ENCODE measurements at places on chromosomes 3 and 15.

- no peak for DNase-seq
Observed at GRCh38 chr3:14389166-14389606, 13.2 kb upstream of the SLC6A6 start.

DNA sequence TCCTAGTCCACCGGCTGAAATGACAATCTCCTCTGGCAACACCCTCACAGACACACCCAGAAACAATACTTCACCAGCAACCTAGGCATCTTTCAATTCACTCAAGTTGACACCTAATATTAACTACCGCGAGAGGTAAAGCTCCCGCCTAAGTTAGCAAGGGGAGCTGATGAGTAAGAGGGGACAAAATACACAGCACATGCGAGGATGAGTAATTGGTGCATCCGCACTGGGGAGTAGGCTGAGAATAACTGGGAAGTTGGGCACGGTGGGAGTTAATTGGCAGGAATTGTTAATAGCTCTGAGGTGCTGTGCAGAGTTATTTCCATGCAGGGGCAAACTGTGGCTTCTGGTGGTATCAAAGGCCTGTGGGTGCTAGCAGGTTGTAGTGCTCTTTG is 14.5 kb upstream of the PLD1 start:
- DNase-seq = no peak

DNA sequence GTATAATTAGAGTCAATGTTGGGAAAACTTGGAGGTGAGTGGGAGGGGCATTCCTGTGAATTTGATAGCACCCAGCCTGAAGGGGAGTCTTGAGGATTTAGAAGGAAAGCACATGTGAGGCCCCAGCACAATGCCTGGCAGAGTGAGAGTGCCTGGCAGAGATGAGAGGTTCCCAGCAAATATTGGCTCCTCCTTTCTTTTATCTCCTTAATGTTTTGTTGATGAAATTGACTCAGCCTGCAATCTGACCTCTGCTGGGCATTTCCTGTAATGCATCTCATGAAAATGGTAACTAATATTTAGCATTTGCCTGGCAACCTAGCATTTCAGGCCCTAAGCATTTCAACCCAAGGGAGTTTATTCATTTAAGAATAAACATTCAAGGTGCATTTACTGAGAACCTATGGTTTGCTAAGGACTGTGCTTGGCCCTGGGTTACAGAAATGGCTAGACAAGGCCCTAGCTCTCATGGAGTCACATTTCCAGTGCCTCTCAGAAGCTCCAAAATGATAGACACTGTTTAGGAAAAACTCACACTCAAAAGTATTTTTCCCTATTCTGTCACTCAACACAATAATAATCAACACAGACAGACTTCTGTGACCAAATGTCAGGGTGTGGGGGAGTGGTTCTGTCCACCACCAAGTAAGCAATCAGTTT is 19.0 kb downstream of the PDHB start:
- DNase-seq = peak; percentile 86

DNA sequence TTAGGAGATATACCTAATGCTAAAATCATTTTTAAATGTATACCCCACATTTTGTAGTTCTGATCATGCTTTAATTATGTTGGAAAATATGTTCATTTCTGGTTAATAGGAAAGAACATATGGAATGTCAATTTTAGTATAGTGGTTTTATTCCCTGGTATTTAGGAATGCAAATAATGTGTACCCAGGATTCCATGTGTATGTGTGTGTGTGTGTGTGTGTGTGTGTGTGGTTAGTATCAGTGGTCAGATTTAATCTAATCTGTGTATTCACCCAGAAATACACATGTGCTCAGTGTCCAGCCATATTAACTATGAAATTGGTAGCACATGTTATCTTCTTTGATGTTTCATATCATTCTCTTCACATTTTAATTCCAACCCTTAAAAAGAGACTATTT is 233.5 kb upstream of the DCBLD2 start:
- DNase-seq = no peak

- no peak for DNase-seq
Observed at GRCh38 chr3:16547561-16548357, 34.3 kb upstream of the RFTN1 start.

DNA sequence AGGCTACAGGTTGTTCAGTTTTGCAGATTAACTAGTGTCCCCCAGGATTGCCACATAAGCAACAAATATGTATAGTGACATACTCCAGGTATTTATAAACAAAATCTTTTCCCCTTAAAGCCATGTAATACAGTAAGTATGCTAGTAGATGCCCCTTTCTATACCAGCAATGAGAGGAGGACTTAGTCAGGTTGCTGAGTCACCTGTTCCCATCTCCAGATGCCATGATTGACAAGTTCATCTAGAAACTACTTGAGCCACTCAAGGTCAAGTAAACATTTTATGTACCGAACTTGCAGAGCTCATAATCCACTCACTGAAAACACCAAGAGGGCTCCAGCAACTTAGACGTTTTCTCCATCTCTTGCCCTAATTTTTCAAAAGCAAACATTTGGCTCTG is 18.2 kb downstream of the SLC9A9 start:
- DNase-seq = no peak

DNA sequence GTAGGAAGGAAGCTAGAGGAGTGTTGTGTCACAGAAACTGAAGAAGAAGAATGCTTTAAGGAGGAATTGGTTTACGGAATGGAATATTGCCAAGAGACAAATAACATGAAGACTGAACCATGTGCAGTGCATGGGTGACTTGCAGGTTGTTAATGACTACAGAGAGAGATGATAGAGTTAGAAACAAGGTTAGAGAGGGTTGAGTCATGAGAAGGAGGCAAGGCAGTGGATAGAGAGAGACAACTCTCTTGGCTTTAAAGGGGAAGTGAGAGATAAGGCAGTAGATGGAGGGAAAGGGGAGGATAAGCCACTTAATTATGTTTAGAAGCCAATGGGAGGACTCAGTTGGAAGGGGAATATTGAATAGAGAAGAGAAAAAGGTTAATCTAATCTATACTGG is 119.3 kb upstream of the CCNL1 start:
- DNase-seq = no peak

DNA sequence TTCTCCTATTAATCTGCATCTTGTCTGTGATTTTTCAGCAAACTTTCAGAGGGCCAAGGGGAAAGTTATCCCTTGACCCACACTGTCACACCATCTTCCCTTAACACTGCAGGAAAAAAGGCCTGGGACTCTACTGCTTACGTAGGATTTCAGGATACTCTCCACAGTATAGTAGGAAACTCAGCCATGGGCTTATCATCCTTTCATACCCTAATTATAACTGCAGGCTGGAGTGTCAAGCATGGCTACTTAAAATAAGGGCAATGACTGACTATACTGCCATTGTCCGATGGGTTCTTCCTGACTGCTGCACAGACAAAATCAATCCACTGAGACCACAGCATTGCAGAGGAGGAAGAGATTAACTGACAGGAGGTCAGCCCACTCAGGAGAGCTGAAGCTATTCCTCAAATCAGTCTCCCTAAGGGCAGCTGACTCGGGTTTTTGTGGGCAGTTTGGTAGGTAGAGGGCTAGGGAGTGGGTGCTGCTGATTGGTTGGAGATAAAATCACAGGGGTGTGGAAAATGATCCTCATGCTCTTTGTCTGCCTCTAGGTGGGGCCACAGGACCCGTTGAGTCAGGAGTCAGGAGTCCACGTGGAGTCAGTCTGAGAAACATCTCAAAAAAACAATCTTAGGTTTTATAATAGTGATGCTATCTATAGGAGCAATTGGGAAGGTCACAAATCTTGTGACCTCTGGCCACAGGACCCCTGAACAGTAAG is 118.2 kb upstream of the STRIT1 start:
- no peak for DNase-seq

DNA sequence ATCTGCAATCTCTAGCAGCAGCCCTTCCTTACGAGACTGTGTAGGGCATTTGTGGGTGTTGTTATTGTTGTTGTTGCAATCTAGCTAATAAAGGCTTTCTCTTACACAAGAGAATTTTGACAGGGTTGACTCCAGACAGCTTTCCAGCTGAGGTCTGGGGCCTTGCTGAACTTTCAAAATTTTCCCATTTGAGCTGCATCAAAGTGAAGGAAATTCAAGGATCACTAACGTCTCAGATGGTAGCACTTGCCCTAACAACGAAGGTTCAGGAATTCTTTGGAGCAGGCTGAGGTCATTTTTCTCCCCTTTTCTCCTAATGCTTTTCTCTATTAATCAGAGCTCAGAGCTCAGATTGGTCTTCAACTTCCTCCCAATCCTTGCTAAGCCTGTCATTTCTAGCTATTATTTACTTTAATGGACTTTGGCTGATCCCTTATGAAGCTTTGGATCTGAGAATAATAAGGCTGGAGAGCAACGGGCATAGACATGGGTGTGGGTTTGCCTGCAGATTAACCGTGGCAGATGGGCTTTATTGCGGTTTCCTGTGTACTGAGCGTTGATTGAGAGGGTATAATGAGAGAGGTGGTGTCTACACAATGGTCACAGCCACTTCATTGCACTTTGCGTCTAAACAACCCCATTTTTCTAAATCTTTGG is 614.0 kb upstream of the AGTR1 start:
- no peak for DNase-seq

DNA sequence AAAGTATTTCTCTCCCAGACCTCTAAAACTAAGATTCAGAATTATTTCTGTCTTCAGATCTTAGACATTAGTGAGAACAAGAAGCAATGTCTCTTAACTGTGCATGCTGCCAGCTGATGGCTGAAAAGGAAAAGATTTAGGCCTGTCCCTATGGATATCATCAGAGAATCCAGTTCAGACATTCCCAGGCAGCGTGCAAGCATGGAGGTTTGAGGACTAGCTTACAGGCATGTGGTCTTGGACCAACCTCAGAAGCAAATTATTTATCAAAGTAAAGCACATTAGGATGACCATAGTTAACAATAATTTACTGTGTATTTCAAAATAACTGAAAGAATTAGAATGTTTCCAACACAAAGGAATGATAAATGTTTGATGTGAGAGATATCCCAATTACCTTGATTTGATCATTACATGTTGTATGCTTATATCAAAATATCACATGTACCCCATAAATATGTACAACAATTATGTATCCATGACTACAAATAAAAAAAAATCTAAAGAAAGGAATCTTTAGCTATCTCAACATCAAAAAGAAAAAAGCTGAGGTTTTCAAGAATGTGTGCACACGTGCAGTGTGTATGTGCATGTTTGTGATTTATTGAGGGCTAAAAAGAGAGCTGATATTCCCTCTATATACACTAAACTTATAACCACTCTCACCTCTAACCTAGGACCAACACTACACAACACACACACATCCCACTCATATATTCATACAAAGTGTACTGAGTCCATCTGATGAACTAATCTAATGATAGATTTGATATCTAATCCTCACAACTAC is 108.9 kb upstream of the THBS1 start:
- no peak for DNase-seq

- DNase-seq = no peak
Observed at GRCh38 chr3:141875893-141876380, 506 bp upstream of the ATP1B3 start.

- no peak for DNase-seq
Observed at GRCh38 chr3:84292128-84292527, 666.7 kb upstream of the CADM2 start.

GRCh38 chr3:100088735-100089368 is 25.4 kb downstream of the FILIP1L start:
- DNase-seq = no peak

DNA sequence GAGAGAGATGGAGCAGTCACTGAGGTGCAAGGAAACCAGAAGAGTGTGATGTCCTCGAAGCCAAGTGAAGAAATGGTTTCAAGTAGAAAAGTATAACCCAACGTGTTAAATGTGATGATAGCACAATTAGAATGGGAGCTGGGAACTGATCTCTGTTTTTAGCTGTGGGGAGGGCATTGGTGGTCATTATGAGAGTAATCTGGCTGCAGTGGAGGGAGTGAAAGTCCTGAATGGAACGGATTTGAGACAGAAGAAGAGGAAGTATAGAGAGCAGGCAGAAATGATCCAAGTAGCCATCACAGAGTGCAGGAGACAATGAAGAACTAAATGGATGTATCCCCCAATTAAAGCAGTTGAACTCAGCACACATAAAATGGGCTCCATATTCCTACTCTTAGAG is 235.3 kb downstream of the IGSF11 start:
- DNase-seq = no peak

- no peak for DNase-seq
Observed at GRCh38 chr3:120170223-120170622, 76.0 kb upstream of the GSK3B start.

- no peak for DNase-seq
Observed at GRCh38 chr15:27449941-27450340, 479.0 kb downstream of the GABRG3 start.

- DNase-seq = no peak
Observed at GRCh38 chr3:143634991-143635390, 213.3 kb downstream of the SLC9A9 start.

- DNase-seq = peak; percentile 94
Observed at GRCh38 chr3:185353823-185354614, 8.9 kb upstream of the MAP3K13 start.

DNA sequence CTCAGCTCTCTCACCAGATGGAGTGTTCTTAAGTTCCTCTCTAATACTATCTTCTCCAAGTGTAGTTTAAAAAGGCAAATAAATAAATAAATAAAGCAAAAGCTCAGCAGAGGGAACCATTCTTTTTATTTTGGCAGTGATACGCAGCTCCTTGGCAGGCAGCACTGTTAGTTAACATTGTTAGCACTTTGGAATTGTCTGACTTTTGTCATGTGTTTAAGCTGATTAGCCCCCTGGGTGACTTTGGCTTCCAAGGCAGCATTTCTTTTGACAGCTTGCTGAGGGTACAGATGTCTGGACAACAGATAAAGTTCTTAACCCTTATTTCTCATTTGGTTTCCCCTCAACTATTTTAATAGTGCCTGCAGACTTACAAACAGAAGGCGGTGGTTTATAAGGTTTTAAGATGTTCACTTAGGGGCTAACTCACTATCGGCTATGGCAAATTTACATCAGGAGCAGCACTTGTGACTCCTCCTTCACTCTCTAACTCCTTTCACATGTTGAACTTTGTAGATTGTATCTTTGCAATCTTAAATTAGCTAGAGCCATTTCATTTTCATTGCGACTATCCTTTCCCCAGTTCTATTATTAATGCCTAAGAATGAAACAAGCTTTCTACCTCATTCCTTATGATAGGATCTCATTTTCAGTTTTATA is 213.4 kb downstream of the ZBBX start:
- no peak for DNase-seq

DNA sequence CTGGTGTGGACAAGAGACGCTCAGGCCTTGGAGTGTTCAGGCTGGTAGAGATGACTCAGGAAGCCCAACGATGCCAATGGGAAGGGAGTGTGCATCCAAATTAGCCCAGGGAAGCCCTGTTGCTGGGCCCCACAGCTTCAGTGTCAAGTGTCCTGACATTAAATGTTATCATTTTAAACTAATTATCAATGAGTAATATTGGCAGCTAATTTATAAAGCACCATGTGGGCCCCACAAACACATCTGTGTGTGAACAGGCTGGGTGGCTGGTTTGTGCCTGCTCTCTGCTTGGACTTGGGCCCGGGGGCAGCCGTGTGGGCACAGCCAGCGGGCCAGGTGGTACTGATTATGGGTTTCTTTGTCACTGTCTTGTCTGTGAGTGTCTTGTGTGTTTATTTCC is 15.0 kb downstream of the FBLN2 start:
- DNase-seq = no peak

GRCh38 chr3:33057320-33058298 is 39.3 kb downstream of the GLB1 start:
- DNase-seq = no peak

- no peak for DNase-seq
Observed at GRCh38 chr3:118380576-118380975, 654.1 kb downstream of the IGSF11 start.

- no peak for DNase-seq
Observed at GRCh38 chr15:45731343-45731742, 96.5 kb downstream of the SQOR start.

GRCh38 chr15:87416591-87417257 is 839.8 kb downstream of the NTRK3 start:
- no peak for DNase-seq

- DNase-seq = no peak
Observed at GRCh38 chr3:45205126-45205525, 21.0 kb downstream of the TMEM158 start.
